T-helper 2 cell (primary cell): ENCODE measurements at places on chromosomes 3 and 15.

DNA sequence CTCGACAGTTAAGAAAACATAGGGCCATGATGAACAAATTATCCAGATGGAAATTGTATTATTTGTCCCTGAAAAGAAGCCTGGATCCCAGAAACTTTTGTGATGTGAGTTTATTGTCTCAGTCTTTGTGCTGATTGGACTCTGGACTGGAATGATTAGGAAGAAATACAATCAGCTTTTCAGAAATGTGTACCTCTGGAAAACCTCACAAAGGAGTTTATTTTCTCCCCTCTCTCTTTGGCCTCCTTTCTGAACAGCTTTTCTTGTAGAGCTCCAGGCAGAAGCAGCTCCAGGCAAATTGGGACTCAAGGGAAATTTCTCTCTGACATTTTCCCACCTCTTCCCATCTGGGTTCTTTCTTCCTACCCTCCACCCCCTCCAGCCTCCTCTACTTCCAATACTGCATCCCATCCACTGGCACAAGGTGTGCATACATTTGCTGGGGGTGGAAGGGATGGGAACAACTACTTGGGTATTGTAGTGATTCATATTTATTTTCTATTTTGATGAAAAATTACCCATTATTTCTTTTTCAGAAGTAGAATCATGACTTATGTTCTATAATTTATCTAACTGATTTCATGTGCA, 119.7 kb downstream of the CD47 start:
- no peak for DNase-seq

DNA sequence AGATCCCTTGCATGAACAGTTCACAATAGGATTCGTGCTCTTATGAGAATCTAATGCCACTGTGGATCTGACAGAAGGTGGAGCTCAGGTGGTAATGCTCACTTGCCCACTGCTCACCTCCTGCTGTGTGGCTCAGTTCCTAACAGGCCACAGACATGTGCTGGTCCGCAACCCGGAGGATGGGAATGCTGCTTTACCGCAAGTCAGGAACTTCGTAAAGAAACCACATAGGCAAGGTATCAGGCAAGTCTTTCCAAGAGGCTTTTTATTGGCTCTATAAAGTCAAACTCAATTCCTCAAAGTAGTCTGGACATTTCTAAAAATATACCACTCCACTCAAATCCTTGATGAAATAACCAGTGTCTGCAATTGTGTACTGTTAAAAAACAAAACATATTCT, 56.1 kb downstream of the OSTN start:
- DNase-seq, result no peak

DNA sequence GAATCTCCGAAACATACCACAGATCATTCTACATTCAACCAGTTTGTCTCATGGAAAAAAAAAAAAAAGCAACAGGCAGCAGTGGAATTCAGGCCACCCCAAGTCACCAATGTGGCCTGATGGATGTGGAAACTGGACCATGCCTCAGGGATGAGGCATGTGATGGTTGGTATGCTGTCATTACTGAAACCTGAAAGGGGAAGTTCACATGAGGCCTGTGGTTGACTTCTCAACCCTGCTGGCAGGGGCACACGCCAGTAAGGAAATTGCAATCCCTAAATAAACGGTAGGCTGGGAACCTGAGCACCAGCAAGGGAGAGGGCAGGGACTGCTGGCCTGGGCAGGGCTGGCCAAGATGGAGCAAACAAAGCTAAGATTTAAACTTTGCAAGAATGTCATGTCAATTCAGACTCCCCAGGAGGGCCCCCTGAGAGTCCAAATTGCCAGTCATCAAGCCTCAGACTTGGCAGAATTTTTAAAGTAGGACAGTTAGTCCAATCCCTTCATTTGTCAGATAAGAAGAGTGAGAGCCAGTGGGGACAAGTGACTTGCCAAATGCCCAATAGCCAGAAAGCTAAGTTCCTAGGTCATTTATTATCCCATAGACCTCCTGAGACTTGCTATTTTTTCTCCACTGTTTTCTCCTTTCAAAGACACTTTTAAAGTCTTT, 310.4 kb downstream of the ERC2 start:
- no peak for DNase-seq

DNA sequence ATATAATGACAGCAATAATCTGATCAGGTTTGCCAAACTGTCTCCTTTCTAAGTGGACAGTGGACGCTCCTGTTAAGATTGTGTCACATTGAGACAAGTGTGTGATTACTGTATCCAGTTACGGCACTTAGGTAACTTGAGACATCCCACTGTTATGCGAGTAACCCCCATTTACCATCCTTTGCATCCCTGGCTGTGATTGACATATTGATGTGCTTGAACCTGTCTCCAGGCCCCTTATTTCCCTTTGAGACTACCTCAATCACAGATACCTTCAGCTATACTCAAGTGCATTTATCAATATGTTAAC, 785.2 kb downstream of the NR2F2 start:
- DNase-seq, result no peak

DNA sequence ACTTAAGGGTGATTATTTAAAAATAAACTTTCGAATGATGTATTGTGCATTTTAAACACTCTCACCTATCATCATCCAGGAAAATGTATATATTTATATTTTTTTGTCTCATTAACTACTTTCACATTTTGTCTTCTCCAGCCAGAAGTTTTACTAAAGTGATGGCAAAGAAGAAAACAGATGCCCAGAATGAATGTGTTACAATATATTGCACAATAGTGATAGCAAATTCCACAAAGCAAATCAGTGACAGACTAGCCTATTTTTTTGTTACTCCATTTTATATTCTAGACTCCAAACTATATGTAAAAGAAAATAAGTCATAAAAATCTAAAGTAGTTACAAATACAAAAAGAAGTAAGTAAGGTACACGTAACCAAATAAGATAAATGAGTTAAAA, 414.7 kb downstream of the EPHA3 start:
- DNase-seq, result no peak

- DNase-seq, result no peak
These were observed 239.8 kb upstream of the THBS1 start for GRCh38 chr15:39340903-39341645.
